NCI-H1694 (cell line): ENCODE measurements at places on chromosomes 3 and 15.
A peak's percentile ranks its signal among the peaks of the same experiment; 100 is the strongest.

DNA sequence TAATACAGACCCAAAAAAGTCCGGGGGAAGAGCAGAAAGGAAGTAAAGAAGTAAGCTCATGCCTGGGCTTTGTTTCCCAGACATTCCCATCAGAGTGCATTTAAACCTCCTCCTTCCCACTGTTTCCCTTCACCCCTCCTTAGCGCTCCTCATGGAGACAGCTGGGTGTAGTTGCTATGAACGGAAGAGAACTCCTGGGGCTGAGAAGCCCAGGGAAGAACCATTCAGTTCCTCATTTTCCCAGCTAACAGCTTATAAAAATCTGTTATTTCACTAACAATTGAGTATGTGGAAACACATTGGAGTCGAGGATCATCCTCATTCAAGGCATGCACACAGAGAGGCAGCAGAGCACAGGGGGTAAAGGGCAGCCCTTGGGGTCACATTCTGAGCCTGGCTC lies 299.3 kb downstream of the SHQ1 start:
- peak; percentile 0 for DNase-seq

DNA sequence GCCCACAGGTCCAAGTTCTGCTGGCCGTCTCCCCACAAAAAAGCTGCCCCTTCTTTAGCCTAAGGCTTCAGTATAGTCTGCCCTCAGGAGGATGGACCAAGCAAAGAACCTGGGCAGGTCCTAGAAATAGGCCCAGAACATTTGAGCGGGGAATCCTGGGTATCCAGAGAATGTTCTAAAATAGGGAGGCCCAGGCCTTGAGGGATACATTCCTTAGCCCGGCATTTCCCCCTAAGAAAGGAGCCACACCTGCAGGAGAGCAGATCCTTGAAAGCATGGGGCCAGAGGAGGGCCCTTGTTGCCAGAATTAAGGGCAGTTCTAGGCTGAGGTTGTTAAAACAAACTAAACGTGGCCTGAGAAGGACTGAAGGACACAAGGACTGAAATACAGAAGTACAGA lies 20.6 kb upstream of the MEX3B start:
- no peak for DNase-seq

- DNase-seq = no peak
Observed at GRCh38 chr3:197083486-197083885, 53.9 kb upstream of the MELTF start.

GRCh38 chr3:186582541-186582940 lies 12.0 kb downstream of the DNAJB11 start:
- no peak for DNase-seq

DNA sequence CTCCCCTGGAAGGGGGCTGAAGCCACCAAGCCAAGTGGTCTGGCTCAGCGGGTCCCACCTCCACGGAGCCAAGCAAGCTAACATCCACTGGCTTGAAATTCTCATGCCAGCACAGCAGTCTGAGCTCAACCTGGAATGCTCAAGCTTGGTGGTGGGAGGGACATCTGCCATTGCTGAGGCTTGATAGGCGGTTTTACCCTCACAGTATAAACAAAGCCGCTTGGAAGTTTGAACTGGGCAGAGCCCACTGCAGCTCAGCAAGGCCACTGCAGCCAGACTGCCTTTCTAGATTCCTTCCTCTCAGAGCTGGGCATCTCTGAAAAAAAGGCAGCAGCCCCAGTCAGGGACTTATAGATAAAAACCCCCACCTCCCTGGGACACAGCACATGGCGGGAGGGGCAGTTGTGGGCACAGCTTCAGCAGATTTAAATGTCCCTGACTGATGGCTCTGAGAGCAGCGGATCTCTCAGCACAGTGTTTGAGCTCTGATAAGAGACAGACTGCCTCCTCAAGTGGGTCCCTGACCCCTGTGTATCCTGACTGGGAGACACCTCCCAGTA lies 23.2 kb upstream of the IGSF10 start:
- DNase-seq = no peak

DNA sequence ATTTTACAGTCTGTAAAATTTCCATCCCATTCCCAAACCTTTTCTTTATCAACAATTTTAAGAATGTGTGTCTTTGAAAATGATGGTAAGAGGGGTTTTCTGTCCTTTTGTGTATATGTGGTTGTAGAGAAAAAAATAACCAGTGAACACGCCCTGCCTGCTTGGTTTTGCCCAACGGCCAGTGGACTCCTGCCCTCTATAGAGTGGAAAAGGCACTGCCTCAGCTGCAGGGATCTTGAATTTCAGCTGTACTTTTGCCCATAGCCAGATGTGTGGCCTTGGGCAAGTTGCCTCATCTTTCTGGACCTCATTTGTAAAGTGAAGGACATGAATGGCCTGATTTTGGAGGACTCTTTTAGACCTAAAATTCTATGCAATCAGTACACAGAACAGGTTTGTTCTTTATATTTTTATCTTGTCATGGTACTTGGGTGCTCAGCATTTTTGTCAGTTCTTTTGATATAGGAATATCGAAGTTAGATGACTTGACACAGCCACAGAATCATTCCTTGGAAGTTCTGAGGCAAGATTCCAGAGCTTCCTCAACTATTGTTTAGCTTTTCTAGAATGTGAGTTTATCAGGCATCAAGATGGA lies 81.0 kb downstream of the CLDN11 start:
- no peak for DNase-seq

- no peak for DNase-seq
Observed at GRCh38 chr3:46619845-46620778, 7.8 kb downstream of the FAM240A start.

- no peak for DNase-seq
Observed at GRCh38 chr15:97995881-97996603, 35.5 kb downstream of the ARRDC4 start.

DNA sequence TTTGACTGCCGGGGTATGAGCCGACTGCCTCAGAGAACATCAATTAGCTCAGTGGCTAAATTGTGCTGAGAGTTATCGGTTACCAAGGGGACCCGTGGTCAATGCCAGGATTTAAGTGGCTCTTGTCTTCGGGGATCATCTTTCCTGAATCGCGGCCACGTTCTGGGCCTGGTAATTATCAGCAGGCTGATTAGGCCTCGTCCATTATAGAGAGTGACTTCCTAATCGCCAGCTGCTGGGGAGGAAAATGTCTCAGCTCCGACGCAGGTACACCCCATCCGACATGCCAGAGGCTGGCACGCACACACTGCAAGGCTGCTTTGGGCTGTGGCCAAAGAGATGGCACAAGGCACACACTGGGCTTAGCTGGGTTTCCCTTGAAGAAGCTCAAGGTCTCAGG lies 10.6 kb downstream of the TRH start:
- no peak for DNase-seq

- no peak for DNase-seq
Observed at GRCh38 chr3:54131026-54131605, 8.8 kb downstream of the CACNA2D3 start.

- peak; percentile 18 for DNase-seq
Observed at GRCh38 chr3:44996556-44996969, 20.5 kb downstream of the EXOSC7 start.

DNA sequence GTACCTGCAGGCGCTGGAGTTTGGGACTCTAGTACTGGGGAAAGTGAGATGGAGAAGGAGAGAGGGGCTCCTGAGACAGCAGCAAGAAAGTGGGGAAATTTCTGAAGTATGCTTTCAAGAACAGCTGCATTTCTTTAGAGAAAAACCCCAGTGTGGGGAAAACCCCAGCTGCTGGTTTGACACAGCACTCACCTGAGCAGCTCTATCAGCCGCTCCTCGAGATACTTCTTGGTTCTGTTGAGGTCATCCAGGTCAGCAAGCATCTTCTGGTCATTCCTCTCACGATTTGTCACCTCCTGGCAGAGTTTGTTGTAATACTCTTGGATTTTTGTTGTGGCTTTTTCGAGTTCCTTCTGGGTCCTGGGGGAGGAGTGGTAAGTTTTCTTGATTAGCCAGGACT lies 18.8 kb downstream of the CXCR6 start:
- DNase-seq = no peak

DNA sequence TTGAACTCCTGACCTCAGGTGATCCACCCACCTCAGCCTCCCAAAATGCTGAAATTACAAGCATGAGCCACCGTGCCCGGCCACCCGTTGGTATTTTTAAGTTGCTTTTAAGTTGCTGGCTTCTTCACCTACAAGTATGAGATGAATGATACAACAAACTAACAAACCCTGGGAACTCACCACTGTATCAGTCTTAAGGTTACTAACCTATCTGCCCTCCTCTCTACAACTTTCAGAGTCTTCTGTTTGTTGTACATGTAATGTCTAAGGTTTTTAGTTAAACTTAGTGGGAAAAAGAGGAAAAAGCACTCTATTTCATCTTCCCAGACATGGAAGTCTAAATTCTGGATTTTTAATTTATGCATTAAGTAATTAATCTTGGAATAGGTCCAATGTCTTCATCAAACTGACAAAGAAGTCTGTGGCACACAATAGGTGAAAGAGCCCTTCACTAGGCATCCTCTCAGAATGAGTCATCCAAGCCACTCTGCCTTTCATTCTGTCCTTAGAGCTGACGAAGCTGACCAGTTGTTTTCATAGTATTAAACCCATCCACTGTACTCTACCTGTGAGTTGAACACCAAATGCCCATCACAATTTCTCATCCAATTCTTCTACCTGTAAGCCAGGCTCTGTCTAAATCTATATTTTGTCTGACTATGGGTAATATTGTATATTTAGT lies 936.1 kb downstream of the TUSC7 start:
- no peak for DNase-seq

GRCh38 chr3:147361454-147362420 lies 44.6 kb downstream of the ZIC4 start:
- peak; percentile 35 for DNase-seq

- no peak for DNase-seq
Observed at GRCh38 chr3:49799761-49800160, at the start of gene CDHR4. TSS of gene CDHR4 (minus strand) at chr3:49799873. CDS start at chr3:49799812, 61 bp downstream.

DNA sequence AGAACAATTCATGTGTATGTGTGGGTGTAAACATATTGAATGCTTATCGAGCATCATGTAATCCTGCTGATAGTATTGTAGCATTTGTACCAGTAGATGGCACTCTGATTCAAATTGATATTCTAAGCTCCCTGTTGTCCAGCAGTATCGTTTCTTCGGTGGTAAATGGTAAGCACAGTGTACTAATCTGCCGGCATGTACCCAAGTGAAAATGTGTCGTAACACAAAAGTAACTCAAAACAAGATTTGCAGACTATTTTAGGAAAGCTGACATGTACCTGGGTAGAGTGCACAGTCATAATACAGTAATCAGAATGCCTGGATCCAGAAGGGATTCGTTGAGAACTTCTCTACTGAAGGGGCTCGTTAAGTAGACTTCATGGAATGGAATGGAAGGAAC lies 31.7 kb upstream of the MNS1 start:
- DNase-seq = peak; percentile 74

- no peak for DNase-seq
Observed at GRCh38 chr3:148848410-148848809, 16.7 kb upstream of the CPA3 start.

- DNase-seq = no peak
Observed at GRCh38 chr3:160987982-160988964, 116.9 kb downstream of the B3GALNT1 start.

GRCh38 chr3:189944285-189945145 lies 176.2 kb downstream of the P3H2 start:
- DNase-seq = no peak

- no peak for DNase-seq
Observed at GRCh38 chr15:74403991-74404563, 29.7 kb downstream of the SEMA7A start.

DNA sequence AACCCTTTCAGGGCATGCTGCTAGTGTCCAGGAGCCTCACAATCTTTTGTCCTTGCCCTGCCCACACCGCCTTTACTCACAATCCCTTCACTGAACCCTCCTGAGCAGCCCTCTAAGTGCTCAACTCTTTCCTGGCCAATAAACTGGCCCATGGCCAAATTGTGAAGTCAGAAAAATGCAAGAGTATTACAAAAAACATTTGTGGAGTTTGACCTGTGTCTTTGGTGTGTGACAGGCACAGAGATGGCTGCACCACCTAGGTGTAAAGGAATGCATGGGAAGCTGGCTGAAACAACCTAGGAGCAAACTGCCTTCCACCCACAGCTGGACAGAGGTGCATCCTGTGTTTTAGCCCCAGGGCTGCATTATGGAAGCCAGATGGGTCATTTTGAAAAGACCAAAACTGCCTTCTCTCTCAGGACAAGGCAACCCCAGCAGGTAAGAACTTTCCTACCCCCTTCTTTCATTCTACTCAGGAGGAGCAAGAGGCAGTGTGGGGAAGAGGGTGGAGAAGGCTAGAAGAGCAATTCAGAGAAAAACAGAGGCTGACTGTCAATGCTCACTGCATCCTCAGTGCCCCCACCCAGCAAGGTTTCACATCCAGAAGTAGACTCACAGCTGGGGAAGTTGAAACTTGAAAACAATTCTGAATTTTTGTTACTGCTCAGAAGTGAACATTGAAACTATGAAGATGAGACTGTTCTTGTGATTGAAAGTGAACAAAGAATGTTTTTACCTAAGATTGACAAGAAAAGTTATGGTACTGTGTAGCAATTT lies 78.6 kb downstream of the TRIM42 start:
- DNase-seq = no peak

GRCh38 chr15:28990390-28990789 lies 104.6 kb downstream of the APBA2 start:
- DNase-seq = no peak

GRCh38 chr3:177673112-177673914 lies 476.0 kb upstream of the TBL1XR1 start:
- no peak for DNase-seq

GRCh38 chr3:72694398-72694797 lies 153.8 kb downstream of the SHQ1 start:
- DNase-seq = no peak

DNA sequence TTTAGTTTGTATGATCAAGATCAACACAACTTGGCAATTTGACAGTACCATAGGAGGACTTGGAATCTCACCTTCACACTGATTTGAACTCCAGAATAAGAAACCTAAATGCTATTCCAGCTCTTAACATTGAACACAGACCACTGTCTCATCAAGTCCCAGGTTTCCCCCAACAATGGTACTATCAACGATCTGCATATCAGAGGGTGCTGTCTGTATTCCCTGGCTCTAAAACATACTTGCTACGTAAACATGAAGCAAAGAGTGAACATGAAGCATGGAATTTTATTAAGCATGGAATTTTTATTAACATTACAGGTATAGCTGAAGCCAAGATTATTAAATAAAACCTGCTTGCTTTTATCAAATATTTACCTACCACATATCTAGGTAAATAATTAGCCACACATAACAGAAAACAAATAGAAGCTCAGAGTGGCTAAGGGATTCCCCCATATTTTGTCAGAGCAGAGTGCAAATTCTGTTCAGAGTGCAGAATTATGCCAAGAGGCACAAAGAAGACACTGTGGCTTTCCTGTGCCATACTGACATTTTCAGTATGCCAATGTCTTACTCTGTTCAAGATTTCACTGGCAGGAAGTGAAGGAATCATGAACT lies 22.2 kb upstream of the RIOX2 start:
- DNase-seq = no peak

DNA sequence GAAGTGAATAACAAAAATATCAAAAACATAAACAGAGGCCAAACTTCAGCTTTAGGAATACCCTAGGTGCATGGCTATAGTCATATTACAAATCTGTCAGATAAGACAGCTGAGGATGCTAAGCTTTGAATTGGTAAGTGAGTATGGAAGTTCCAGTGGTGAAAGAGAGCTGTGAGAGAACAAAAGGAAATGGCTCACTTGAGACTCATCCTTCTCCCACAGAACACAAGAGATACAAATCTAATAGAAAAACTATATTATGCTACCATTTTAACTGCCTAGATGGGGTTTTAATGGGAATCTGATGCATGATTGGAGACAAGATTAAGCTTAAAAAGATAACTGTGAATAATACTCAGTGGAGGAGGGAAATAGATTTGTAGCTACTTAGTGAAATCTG lies 21.5 kb upstream of the PEX5L start:
- no peak for DNase-seq

GRCh38 chr3:42169579-42170120 lies 78.5 kb downstream of the TRAK1 start:
- no peak for DNase-seq
